ENCODE measurements at places on chromosomes 11 and 22. TPM values are rescaled to one million over a fixed set of nuclear protein-coding genes. Genes with fewer than 3 reads are reported as not detected.

Gene RTN4RL2
- polyA plus RNA-seq: 0.83 TPM

Gene OR2AG1
- not detected for polyA plus RNA-seq

Gene LMO2
- polyA plus RNA-seq: not detected

Gene TMEM191B
- 1.8 TPM for polyA plus RNA-seq

Gene TMEM9B
- polyA plus RNA-seq: 20.3 TPM

- H3K4me1 ChIP-seq: 0 out of 2 replicates have a peak, but pooled peaks cover 2% of the 10 kb centered on the region
- no peaks in the 10 kb centered on the region for H3K36me3 ChIP-seq
- H3K27ac ChIP-seq: no peak overlapping the region
- DNase-seq: no peak
Observed at GRCh38 chr11:70226967-70227366, 23.9 kb downstream of the FADD start.

DNA sequence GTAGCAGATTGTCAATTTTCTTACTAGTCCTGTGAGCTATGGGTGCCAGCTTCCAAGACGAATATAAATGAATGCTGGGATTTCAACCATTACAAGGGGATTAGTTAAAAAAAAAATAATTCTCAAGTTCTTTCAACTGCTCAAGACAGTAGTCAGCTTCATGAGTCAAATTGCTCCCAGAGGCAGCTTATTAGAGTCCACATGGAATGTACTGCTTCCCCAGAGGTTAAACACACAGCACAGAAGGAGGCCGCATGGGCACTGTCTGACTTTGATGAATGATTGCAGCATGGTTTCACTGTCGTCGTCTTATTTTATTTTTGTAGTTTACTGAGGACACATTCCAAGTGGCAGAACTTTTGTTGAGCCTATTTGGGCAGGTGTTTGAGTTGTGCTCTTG, 563.2 kb downstream of the TMEM135 start:
- no peaks in the 10 kb centered on the region for H3K27me3 ChIP-seq
- no peak for DNase-seq
- H3K27ac ChIP-seq: no peak overlapping the region
- no peak overlapping the region for H3K4me3 ChIP-seq
- H3K36me3 ChIP-seq: no peaks in the 10 kb centered on the region
- H3K4me1 ChIP-seq: no peaks in the 10 kb centered on the region

DNA sequence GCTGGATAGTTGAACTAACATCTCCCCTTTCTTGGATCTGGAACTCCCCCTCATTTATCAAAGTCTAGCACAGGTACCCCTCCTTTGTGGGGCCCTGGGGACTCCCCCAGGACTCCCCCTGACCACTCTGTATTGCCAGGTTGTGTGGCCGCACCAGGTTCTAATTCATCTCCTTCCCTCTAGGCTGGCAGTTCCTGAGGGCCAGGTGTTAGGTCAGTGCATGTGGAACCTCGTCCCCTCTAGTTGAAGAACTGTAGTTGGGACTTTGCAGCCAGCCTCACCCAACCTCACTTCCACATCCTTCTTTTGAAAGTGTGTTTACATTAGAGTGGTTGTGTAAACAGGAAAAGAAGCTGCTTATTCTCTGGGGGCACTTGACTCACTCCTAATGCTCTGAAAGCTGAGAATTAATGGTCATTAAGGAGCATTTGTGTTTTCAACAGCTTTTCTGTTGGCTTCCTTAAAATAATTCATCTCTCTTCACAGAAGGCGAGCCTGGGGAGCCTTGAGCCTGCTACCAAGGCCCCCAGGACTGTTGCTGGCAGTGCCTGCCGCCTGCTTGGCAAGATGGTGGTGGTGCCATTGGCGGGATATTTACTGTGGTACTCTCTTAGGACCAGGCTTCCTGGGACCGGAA, 11.8 kb downstream of the UPB1 start:
- no peak overlapping the region for H3K4me3 ChIP-seq
- H3K4me1 ChIP-seq: peaks cover 14% of the 10 kb centered on the region
- no peaks in the 10 kb centered on the region for H3K36me3 ChIP-seq
- H3K27ac ChIP-seq: no peak overlapping the region
- DNase-seq: peak; percentile 45

GRCh38 chr22:46136486-46137217, 13.7 kb upstream of the PPARA start:
- peaks cover 3% of the 10 kb centered on the region for H3K27me3 ChIP-seq
- no peak overlapping the region for H3K27ac ChIP-seq
- H3K4me1 ChIP-seq: no peaks in the 10 kb centered on the region
- H3K36me3 ChIP-seq: no peaks in the 10 kb centered on the region
- H3K4me3 ChIP-seq: no peak overlapping the region

DNA sequence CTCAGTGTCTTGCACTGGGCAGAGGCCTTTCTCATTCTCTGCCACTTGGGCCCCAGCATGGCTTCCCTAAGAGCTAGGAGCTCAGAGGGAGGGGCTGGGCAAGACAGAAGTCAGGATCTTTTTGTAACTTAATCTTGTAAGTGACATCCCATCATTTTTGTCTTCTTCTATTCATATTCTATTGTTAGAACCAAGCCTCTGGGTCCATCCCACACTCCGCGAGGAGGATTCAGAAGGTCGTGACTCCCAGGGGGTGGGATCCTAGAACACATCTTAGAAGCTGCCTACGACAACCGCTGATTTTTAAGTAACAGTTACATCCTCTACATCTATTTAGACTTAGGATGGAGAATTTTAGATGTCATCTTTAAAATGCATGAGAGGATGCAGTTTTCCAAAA, 1.5 kb upstream of the IL17RA start:
- H3K27ac ChIP-seq: no peak overlapping the region
- no peak for DNase-seq
- H3K4me3 ChIP-seq: no peak overlapping the region
- peaks cover 15% of the 10 kb centered on the region for H3K4me1 ChIP-seq

- H3K4me3 ChIP-seq: no peak overlapping the region
- H3K27ac ChIP-seq: no peak overlapping the region
- peaks cover 3% of the 10 kb centered on the region for H3K27me3 ChIP-seq
- no peaks in the 10 kb centered on the region for H3K36me3 ChIP-seq
Observed at GRCh38 chr11:29395555-29396072, 621.2 kb downstream of the KCNA4 start.

GRCh38 chr11:46121724-46122477, 647 bp upstream of the PHF21A start:
- H3K27ac ChIP-seq: peak overlapping the region; percentile 79
- DNase-seq: peak; percentile 95
- H3K27me3 ChIP-seq: no peaks in the 10 kb centered on the region
- H3K36me3 ChIP-seq: no peaks in the 10 kb centered on the region

DNA sequence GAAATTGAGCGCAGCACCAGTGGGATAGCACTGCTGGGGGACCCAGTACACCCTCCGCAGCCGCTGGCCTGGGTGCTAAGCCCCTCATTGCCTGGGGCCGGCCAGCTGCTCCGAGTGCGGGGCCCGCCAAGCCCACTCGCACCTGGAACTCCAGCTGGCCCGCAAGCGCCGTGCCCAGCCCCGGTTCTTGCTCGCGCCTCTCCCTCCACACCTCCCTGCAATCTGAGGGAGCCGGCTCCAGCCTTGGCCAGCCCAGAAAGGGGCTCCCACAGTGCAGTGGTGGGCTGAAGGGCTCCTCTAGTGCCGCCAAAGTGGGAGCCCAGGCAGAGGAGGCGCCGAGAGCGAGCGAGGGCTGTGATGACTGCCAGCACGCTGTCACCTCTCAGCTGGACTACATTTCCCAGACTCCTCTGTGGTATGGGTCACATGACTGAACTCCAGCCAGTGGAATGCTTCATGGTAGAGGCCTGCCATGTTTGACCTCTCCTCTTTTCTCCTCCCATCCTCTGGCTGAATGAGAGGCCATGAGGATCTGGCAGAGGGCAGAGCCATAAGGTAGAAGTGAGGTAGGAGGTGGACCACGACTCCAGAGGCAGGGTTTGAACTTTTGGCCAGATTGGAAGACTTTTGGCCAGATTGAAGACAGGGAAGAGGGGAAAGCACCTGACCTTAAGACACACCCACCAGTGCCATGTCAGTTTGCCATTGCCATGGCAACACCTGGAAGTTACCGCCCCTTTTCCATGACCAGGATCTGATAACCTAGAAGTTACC, 6.2 kb downstream of the MRGPRD start:
- peaks cover 2% of the 10 kb centered on the region for H3K4me1 ChIP-seq
- peak; percentile 12 for DNase-seq
- H3K27ac ChIP-seq: no peak overlapping the region
- H3K36me3 ChIP-seq: no peaks in the 10 kb centered on the region

DNA sequence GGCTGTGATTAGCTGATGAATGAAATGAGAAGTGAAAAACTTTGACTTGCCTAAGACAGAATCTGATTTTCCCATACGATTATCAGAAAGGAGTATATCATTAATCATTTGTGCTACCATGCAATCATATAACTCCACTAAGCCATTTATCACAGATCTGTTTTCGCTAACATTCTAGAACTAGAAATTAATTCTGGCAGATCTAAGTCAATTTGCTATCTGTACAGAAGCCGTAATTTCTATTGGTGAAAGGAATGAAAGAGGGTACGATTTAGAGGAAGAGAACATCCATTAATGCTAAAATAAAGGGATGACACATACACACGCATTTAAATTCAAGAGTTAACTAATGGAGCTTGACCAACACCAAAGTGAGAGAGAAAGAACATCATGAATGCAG, 201.6 kb downstream of the SBF2 start:
- H3K27me3 ChIP-seq: no peaks in the 10 kb centered on the region
- H3K4me3 ChIP-seq: no peak overlapping the region
- no peaks in the 10 kb centered on the region for H3K36me3 ChIP-seq
- no peaks in the 10 kb centered on the region for H3K4me1 ChIP-seq
- no peak for DNase-seq
- H3K27ac ChIP-seq: no peak overlapping the region

- no peak for DNase-seq
- H3K36me3 ChIP-seq: peaks cover 29% of the 10 kb centered on the region
- peaks cover 6% of the 10 kb centered on the region for H3K4me1 ChIP-seq
Observed at GRCh38 chr11:67607507-67607906, 771 bp downstream of the NDUFV1 start.

GRCh38 chr11:69881467-69882269, 62.5 kb upstream of the FGF3 start:
- H3K36me3 ChIP-seq: no peaks in the 10 kb centered on the region
- DNase-seq: no peak
- H3K4me1 ChIP-seq: no peaks in the 10 kb centered on the region
- no peak overlapping the region for H3K4me3 ChIP-seq

DNA sequence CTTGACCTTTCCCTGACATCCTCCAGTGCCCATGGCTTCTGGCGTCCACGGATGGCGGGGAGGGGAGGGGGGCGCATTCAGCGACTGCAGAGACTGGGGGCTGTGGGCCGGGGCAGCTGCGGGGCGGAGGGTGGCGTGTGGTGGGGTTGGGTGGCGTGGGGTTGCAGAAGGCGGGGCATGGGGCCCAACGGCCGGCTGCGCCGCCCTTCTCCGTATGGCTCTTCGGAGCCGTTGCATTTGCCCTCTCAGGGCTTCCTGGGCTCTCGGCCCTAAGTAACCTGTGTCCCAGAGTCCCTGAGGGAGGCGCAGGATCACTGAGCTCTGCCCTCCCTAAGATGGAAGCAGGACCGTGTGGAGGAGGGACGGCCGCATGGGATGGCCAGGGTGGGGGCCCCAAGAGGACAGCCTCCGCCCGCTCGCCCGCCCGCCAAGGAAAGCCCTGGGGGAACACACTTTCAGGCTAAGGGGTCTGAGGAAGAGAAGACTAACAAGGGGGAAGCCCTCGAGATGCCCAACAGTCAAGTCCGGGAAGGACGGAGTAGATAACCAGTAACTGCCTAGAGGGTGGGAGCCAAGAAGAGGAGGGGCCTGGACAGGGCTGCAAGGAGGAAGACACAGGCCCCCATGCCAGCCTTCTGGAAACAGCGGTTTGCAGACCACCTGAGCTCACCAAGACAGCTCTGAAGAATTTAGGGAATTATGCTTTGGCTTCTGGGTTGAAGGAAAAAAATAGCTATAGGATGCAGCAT, 9.2 kb upstream of the AIFM3 start:
- peaks cover 12% of the 10 kb centered on the region for H3K36me3 ChIP-seq
- peaks cover 6% of the 10 kb centered on the region for H3K4me1 ChIP-seq
- H3K27ac ChIP-seq: no peak overlapping the region

DNA sequence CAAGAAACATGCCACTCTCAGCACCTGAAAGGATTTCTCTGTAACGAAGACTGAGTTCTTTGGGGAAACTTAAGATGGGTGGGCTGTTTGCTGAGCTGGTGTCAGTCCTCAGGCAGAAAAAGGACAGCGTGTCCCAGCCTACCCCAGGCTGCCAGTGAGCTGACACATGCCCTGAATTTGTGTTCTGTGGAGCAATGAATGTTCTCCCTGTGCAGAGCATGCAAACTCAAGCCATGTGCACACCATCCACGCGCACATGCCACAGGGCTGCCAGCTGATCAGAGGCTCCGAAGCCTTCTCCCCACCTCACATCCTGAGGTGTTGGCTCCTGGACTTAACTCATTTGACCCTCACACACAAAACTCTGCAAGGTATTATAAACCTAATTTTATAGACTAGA, 104.9 kb downstream of the KCNC1 start:
- no peaks in the 10 kb centered on the region for H3K36me3 ChIP-seq
- no peak overlapping the region for H3K27ac ChIP-seq
- DNase-seq: no peak
- peaks cover 2% of the 10 kb centered on the region for H3K4me1 ChIP-seq
- no peak overlapping the region for H3K4me3 ChIP-seq

- no peak for DNase-seq
- H3K27me3 ChIP-seq: peaks cover 45% of the 10 kb centered on the region
- H3K27ac ChIP-seq: no peak overlapping the region
Observed at GRCh38 chr22:27633296-27633871, 168.2 kb downstream of the MN1 start.

- no peak overlapping the region for H3K4me3 ChIP-seq
- no peaks in the 10 kb centered on the region for H3K36me3 ChIP-seq
- no peak overlapping the region for H3K27ac ChIP-seq
- no peaks in the 10 kb centered on the region for H3K4me1 ChIP-seq
Observed at GRCh38 chr11:94504689-94505293, 7.5 kb upstream of the C11orf97 start.

- H3K36me3 ChIP-seq: no peaks in the 10 kb centered on the region
- peaks cover 5% of the 10 kb centered on the region for H3K4me1 ChIP-seq
- H3K27ac ChIP-seq: no peak overlapping the region
- no peaks in the 10 kb centered on the region for H3K27me3 ChIP-seq
- no peak overlapping the region for H3K4me3 ChIP-seq
Observed at GRCh38 chr11:115670538-115671205, 166.5 kb upstream of the CADM1 start.

DNA sequence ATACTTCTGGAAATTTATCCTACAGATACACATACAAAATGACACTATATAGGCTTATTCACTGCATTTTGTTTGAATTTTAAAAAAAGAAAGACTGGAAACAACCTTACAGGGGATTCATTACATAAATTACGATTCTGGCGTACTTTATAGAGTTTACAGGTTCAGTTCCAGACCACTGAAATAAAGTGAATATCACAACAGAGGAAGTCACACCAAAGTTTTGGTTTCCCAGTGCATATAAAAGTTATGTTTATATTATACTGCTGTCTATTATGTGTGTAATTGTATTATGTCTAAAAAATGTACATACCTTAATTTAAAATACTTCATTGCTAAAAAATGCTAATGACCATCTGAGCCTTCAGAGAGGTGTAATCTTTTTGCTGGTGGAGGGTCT, 62.0 kb downstream of the EMSY start:
- H3K4me1 ChIP-seq: peaks cover 3% of the 10 kb centered on the region
- H3K27ac ChIP-seq: no peak overlapping the region
- H3K27me3 ChIP-seq: no peaks in the 10 kb centered on the region
- peaks cover 2% of the 10 kb centered on the region for H3K36me3 ChIP-seq

GRCh38 chr22:46070803-46071450, 79.4 kb upstream of the PPARA start:
- peak; percentile 54 for DNase-seq
- H3K36me3 ChIP-seq: peaks cover 17% of the 10 kb centered on the region
- peaks cover 26% of the 10 kb centered on the region for H3K4me1 ChIP-seq
- H3K27ac ChIP-seq: peak overlapping the region; percentile 99
- no peaks in the 10 kb centered on the region for H3K27me3 ChIP-seq
- peak overlapping the region; percentile 96 for H3K4me3 ChIP-seq

All from IMR-90 (cell line).